Stimulated activated CD4-positive, alpha-beta T cell treated with anti-CD3 and anti-CD28 coated beads, Interleukin-15, amount 100 ng/mL, for 48 hours (primary cell): ENCODE measurements at places on chromosomes 7 and 10.

DNA sequence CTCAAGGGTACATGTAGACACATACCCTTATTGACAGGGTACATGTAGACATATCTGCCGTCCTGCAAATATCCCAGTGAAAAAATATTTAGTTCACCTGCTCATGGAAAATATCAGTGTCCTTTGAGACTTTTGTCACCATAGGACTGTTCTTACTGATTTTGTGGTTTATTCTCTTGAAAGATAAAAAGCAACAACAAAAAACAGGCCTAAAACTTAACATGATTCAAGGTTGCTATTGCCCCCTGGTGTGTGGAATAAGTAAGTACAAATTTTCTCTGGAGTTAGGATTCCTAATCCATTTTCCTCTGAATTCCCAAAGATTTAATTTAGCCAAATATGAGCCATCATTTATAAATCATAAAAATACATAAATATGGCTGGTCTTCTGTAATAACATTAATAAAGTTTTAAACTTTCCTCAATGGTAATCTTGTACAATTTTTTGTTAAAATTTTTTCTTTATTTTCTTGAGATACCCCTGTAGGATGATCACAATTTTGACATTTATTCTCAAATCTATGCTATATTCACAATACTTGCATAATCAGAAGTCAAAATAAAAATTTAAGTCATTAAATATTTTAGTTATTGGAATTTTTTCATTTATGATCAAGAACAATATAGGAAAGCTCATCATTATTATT lies 741.4 kb upstream of the POT1 start:
- DNase-seq: no peak

GRCh38 chr7:65722361-65722792 lies 150.5 kb upstream of the VKORC1L1 start:
- peak; percentile 54 for DNase-seq

DNA sequence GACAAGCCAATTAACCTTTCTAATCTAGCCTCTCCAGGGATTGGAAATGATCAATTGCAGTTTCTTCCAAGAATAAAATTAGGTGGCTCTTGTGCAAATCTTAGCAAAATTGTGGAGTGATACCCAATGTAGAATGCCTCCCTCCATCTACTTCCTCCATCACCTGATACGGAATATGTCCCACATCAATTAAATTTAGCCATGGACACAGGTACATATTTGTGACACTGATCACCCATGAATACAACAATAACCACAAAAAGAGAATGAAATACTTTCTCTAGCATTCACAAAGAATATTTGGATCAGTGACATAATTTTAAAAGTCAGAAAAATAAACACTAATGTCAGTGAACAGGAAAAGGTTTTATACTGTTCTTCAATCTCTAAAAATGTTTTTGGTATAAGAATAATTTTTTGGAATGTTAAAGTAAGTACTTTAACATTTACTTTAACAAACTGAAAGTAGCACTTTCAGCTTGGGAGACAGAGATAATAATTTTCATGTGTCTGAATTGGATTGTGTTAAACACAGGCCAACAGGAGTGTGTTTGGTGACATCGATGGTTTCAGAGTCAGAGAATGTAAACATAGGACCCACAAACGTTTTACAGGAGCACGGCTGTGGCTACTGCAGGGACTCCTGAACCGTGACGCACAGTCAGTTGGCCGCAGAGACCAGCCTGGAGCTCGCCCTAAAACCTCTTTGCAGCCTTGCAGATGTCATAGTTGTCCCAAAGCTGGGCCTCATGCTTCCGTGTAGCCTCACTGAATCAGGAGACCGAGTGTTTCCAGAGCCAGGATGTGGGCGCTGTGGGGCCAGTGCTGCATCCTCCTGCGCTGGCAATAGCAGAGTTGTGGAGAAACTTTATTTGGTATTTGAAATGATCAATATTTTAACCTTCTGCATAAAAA lies 7.2 kb downstream of the RBM20 start:
- DNase-seq: no peak

- no peak for DNase-seq
Measured at GRCh38 chr10:71339796-71340589, 20.9 kb downstream of the SLC29A3 start.

GRCh38 chr10:1215862-1216573 lies 159.8 kb downstream of the WDR37 start:
- DNase-seq: no peak

- DNase-seq: peak; percentile 15
Measured at GRCh38 chr7:74417419-74417971, 36.2 kb upstream of the GTF2IRD1 start.

GRCh38 chr7:20557116-20557515 lies 58.4 kb upstream of the ABCB5 start:
- DNase-seq: no peak

DNA sequence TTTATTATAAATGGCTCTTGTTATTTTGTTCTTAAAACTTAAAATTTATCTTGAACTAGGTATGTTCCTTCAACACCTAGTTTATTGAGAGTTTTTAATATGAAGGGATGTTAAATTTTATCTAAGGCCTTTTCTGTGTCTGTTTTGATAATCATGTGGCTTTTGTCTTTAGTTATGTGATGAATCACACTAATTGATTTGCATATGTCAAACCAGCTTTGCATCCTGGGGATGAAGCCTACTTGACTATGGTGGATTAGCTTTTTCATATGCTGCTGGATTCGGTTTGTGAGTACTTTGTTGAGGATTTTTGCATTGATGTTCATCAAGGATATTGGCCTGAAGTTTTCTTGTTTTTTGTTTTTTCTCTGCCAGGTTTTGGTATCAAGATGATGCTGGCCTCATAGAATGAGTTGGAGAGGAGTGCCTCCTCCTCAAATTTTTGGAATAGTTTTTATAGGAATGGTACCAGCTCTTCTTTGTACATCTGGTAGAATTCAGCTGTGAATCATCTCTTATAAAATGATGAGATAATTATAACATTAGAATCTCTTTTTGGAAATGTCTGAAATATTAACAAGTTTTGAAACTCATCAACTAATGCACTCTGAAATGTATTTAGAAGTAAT lies 78.7 kb upstream of the AGR3 start:
- DNase-seq: no peak

DNA sequence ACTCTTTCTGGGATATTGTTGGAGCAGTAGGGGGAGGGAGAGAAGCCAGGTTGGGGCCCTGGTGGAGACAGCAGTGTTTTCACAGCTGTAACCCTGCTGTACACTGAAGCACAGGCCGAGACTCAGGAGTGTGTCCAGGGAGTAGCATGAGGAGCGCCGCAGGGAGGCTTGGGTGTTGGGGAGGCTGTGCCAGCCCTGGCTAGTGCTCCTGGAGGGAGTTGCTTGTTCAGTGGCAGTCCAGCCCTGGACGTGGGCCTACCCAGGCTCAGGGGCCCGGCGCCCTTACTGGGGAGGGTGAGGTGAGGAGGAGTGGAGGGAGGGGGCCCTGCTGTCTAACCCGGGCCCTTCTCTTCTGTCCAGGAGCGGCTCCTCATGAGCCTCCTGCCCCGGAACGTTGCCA lies 35.9 kb downstream of the ADCY1 start:
- DNase-seq: no peak

GRCh38 chr10:119849944-119850343 lies 22.7 kb downstream of the MCMBP start:
- no peak for DNase-seq

DNA sequence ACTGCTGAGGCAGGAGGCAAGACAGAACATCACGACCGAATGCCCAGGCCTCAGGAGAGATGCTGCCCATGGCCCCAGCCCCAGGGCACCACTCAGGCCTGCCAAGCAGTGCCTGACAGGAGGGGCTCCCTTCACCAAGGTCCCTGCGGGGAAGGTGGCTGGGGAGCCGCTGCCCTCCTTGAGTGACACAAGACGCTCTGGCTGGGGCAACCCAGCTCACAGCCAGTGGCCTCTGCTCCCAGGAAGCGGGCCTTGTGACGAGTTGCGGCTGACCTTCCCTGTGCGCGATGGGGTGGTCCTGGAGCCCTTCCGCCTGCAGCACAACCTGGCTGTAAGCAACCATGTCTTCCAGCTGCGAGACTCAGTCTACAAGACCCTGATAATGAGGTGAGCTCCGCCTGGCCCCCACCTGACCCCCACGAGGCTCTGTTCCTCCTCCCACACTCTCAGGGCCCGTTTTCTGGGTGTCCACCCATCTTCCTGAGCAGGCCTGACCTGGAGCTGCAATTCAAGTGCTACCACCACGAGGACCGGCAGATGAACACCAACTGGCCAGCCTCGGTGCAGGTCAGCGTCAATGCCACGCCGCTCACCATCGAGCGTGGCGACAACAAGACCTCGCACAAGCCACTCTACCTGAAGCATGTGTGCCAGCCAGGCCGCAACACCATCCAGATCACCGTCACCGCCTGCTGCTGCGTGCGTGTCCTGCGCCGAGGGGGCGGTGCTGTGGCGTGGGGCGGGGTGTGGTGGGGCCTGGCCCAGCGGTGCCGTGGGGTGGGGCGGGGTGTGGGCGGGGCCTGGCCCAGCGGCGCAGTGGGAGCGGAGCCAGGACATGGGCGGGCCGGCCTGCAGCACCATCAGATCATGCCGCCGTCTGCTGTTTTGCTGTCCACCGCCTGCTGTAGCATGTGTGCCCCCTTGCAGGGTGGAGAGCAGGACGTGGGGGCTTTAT lies 12.8 kb downstream of the ZMIZ2 start:
- no peak for DNase-seq
